MM.1S (cell line): ENCODE measurements at places on chromosomes 3 and 15.

DNA sequence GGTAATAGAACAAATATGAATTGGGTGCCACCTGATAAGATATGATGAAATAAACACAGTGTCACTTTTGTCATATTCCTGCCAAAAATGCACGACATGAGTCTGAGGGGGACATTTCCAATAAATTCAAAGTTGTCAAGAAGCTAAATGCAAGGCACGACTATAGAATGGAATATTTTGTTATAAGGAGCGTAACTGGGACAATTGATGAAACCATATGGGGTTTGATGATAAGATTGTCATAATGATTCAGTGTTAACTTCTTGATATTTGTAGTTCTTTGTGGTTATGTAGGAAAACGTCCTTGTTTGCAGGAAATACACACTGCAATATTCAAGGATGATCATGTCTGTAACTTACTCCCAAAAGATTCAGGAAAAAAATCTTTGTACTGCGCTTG lies 163.3 kb downstream of the MEX3B start:
- DNase-seq: no peak

DNA sequence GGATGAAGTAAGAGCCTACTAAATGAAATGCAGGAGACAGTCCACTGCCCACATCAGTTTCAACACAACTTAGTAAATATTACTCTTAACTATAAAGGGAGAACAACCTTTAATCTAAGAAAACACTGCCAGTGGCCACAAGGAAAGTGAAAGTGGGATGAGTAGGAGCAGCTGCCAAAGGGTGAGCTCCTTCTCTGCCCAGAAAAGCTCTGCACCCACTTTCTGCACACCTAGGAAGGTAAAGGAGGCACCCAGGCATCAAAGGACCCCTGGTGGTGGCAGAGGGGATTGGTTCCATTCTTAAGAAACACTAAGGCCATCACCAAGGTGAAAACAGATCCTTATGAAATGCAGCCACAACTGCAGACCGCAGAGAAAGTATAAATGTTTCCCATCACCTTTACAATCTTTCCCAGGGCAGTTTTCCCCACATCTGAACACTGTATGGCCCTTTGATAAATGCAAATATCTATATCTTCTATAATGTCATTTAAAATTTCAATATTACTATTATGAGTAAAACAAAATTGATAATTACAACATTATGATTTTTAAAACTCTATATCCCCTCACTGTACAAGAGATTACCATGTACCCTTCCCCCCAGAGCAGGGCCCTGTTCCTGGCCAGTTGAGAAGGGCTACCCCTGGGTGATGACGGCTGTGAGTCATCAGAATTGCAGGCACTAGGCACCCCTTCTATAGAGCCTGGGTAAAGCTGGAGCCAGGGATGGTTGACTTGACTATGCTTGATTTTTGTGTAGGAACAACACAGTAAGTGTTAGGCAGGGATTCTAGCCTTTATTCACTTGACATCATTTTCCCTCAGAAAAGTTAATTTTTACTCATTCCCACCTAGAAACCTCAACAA lies 92.0 kb downstream of the SNRK start:
- DNase-seq: peak; percentile 62

DNA sequence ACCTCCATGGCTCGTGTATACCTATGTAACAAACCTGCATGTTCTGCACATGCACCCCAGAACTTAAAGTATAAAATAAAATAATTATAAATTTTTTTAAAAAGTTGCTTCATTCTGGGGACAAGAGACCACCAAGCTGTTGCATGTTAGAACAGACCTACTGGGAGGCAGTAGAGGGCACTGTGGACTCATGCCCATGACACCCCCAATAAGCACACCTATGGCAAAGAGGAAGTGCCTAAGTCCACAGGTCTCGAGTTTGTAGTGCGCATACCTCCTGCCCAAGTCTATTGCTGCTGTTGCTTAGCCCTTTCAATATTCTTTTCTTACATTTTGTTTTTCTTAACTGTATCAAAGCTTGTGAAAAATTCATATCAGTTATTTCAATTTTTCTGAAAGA lies 267.9 kb upstream of the THBS1 start:
- no peak for DNase-seq

DNA sequence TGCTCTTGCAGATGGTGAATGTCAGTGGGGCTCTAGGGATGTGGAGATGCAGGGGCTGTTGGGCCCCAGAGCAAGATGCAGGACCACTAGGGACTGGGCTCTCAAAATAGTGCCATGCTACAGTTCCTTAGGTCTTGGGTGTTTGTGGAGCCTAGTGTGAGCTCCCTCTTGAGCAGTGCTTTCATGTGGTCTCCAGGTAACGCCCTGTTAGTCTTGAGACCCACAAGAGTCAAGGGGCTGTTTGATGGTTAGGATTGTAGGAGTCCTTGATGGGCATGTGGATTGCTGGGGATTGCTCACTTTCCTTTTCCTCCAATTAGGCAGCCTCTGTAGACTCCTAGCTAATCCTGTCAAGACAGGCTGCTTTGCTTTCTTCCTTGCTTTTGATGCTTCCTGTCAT lies 56.0 kb downstream of the CCDC66 start:
- DNase-seq: no peak

DNA sequence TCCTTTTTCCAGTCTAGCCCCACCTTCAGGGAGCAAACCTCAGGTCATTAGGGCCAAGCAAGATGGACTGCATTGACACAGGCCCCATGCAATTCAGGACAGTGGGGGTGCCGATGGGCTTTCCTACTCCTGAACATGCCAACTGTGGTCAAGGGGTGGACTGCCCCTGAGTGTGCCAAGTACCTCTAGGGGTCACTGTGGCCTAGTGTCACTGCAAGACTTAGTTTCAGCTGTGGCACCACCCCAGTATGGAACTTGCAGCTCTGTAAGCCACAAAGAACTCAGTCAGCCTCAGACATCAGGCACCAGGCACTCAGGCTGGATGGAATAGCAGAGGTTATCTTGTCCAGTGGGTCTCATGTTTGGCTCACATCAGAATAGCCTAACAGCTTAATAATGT lies 32.3 kb downstream of the EXOG start:
- DNase-seq: peak; percentile 26

- no peak for DNase-seq
Observed at GRCh38 chr15:44300572-44300971, 12.1 kb downstream of the GOLM2 start.
